DMS153 (cell line): ENCODE measurements at places on chromosomes 13 and 19.

DNA sequence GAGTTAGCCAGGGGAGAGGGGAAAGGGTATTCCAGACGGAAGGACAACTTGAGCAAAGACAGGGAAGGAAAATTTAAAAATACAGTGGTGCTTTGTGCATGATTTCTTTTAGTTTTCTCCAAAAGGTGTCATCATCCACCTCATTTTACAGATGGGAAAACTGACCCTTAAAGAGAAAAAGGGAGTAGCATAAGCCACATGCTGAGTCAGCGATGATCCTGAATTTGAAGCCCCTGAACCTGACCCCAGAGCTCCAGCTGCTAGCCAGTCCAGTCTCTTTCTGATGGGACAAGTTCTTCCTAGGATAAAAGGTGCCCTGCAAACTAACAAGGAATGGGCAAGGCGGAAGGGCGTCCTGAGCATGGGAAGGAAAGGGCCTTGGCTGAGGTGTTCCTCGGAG is 10.3 kb downstream of the CABP5 start:
- DNase-seq, result no peak

GRCh38 chr19:39825093-39825463 is 8.9 kb downstream of the DYRK1B start:
- no peak for DNase-seq

DNA sequence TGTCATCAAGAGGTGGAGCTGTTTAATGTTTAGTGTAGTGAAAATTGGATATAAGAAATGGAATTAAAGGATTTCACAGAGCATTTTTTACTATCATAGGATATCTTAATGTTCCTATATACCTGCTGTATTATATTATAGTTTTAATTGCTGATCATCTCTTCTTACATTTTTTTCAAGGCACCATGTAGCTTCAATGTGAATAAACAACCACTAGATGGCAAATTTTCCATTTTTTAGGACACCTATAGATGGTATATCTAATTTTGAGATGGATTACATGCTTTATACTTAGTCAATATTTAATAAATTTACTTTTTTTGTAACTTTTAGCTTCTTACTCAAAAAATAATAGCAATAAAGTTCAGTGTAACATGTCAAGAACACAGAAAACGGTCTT is 9.0 kb upstream of the ATXN8OS start:
- DNase-seq, result no peak

DNA sequence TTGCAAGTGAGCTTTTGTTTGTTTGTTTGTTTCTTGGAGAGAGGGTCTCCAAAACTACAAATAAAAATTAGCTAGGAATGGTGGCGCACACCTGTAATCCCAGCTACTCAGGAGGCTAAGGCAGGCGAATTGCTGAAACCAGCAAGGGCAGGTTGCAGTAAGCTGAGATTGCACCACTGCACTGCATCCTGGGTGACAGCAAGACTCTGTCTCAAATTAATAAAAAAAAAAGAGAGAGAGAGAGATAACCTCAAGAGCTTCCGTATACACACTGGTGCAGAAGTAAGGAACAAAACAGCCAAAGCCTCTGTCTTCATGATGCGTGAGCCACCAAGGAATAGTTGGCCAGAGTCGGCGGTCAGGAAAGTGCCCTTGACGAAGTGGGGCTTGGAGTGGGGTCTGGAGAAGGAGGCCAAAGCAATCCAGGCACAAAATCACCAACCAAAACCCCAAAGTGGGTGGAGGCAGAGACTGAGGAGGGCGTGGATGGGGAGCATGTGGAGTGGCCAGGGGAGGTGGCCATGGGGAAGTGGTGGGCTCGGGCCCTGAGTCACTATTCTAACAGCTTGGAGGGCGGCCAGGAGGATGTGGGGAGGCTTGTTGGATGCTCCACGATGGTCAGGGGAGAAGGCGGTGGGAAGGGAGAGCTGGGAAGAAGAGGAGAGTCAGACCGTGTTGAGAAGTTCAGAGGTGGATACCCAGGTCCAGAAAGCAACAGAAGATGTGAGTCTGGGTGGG is 21.2 kb upstream of the TOMM40 start:
- DNase-seq, result no peak

DNA sequence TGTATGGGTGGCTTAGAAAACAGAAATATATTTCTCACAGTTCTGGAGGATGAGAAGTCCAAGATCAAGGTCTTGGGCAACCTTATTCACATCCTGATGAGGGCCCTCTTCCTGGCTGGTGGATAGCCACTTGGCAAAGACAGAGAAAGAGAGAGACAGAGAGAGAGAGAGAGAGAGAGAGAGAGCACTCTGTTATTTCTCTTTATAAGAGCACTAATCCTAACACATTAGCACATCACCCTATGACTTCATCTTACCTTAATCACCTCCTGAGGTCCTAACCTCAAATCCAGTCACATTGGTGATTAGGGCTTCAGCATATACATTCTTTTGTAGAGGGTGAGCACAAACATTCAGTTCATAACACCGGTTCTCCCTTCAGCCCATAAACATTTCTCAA is 430.3 kb downstream of the EFNB2 start:
- DNase-seq, result no peak

DNA sequence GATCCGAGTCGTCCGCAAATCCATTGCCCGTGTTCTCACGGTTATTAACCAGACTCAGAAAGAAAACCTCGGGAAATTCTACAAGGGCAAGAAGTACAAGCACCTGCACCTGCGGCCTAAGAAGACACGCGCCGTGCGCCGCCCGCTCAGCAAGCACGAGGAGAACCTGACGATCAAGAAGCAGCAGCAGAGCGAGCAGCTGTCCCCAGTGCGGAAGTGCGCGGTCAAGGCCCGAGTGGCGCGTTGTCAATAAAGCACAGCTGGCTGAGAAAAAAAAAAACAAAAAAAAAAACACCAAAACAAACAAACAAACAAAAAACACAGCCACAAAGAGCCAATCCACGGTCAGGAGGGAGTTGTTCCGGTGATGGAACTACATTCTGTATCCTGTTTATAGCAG is 4.7 kb upstream of the GNA15 start:
- DNase-seq, result no peak

DNA sequence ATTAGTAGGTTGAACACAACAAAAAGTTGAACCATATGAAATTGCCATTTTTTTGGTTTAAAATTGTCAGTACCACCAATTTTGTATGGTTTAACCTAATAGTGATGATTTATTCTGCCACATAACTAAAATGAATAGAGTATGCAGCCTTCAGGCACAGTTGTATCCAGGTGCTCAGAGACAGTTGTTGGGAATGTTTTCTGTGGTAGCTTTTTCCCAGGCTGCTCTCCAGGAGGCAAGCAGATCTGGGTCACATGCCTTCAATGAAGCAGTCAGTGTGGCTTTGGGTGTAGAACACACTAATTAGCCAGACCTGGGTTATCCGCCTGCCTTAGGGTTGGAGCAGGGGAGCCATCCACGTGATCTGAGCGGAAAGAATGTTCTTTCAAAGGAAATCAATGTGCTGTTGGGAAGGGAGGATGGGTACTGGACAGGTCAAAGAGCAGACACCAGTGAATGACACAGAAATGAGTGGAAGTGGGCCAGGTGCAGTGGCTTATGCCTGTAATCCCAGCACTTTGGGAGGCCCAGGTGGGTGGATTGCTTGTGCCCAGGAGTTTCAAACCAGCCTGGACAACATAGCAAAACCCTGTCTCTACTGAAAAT is 28.6 kb downstream of the MARK4 start:
- no peak for DNase-seq

- peak; percentile 96 for DNase-seq
Measured at GRCh38 chr13:35499196-35499662, 22.7 kb upstream of the MAB21L1 start.

- DNase-seq, result no peak
Measured at GRCh38 chr13:79990048-79990447, 350.9 kb downstream of the SPRY2 start.

DNA sequence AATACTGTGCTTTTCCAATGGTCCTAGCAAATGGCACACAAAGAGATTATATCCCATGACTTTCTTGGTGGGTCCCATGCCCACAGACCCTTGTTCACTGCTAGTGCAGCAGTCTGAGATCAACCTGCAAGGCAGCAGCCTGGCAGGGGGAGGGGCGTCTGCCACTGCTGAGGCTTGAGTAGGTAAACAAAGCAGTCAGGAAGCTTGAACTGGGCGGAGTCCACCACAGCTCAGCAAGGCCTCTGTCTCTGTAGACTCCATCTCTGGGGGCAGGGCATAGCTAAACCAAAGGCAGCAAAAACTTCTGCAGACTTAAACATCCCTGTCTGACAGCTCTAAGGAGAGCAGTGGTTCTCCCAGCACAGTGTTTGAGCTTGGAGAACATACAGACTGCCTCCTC is 82.9 kb downstream of the ZNF737 start:
- DNase-seq, result no peak

DNA sequence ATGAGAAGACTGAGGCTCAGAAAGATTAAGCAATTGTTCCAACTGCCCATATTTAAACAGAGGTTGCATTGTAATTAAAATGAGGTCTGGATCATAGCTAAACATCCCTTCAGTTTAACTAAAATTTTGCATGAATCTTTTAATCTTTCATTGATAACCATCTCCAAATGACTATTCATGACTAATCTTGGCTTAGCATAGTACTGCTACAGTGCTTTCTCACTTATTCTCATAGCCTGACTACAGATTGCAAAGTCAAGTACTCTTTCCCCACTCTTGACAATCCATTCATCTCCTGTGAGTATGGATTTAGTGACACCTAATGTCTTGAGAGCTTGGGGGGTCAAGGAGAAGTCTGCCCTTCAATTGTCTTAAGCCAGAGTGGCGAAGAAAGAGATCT is 258.4 kb downstream of the RFC3 start:
- no peak for DNase-seq

DNA sequence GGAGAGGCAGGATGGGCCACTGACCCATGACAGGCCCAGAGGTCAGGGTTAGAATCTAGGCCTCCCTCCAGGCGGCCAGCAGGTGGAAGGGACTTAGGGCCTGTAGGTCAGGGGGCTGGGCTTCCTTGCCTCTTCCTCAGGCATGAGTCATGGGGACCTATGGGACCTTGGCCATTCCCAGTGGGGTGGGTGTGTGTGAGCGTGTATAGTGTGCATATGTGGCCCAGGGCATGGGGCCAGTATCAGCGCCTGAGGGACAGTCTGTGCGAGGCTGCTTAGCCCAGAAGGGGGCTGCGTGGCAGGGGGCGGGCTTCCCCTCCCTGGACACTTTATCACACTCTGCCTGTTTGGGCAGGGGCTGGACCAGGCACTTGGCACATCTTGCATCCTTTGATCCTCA is 13.3 kb downstream of the KCTD15 start:
- DNase-seq, result no peak

DNA sequence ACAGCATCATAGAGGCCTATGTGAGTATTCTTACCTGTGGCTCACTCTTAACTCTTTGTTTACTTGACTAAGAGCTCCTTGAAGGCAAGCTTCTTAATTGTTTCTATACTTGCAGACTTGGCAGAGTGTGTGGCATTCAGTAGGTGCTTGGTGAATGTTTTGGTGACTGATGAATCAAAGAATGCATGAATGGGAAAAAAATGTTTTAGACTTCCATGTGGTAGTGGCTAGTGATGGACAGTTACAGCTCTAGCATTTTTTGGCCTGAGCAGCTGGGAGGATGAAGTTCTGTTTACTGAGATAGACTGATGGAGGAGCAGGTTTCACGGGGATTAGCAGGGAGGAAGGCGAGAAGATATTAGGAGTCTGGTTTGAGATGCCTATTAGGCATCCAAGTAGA is 13.6 kb downstream of the HAS1 start:
- no peak for DNase-seq

DNA sequence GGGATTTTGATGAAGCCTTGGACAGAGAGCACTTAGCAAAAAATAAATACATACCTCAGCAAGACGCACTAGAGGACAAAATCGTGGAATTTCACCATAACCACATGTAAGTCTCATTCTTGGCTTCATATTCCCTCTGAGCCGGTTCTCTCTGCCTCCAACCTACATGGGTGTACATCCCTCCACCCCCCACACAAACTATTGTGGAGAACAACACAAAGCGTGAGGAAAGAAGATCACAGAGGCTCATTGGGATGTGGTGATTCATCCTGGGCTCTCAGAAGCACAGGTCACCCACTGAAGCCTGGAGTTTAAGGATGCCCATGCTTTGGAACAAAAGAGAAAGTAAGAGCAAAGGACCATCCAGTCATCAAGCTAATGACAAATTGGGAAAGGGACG is 192.2 kb downstream of the STK24 start:
- DNase-seq, result no peak

DNA sequence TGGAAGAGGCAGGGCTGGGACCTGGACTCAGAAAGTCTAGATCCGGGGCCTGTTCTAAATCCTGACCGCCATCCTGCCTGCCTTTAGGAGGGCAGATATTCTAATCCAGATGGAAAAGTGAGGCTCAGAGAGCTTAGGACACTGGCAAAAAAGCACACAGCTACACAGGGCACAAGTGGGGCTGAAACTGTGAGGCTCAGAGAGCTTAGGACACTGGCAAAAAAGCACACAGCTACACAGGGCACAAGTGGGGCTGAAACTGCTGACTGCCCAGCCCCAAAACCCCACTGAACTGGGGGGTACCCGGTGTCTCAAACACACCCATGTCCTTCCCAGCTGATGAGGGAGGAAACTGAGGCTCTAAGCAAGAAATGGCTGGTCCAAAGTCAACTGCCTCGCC is 2.0 kb downstream of the AKT1S1 start:
- no peak for DNase-seq

DNA sequence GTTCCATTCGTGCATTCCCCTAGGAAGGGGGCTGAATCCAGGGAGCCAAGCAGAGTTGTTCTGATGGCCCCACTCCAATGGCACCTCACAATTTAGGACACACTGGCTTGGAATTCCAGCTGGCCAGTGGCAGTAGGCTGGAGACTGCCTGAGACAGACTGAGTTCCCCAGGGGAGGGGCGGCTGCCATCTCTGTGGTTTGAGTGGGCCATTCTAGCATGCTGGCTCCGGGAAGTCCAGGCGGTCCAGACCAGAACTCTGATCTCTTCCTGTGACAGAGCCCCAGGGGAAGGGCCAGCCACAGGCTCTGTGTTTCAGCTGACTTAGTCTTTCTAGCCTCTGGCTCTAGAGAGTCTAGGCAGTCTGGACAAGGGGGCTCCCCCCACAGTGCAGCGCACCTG is 29.5 kb upstream of the SLC7A1 start:
- DNase-seq, result no peak

DNA sequence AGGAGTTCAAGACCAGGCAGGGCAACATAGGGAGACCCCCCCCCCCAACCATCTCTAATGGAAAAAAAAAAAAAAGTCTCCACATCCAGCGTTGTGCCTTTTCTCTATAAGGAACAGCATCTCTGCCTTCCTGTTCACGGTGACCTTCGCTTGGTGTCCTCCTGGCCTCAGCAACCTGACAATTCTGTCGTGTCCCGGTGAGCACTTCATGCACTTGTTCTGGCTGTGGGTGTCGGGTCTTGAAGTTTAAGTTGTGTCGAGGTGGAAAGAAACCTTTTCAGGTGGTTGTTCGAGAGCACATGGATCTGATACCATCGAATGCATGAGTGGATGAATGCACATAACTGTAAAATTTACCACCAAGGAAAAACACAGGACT is 594 bp downstream of the ZNF559 start:
- no peak for DNase-seq
